ENCODE measurements at places on chromosomes 7 and 10.
A peak's percentile ranks its signal among the peaks of the same experiment; 100 is the strongest.

GRCh38 chr7:128697302-128697905, 25.3 kb downstream of the GARIN1A start:
- DNase-seq, result no peak

DNA sequence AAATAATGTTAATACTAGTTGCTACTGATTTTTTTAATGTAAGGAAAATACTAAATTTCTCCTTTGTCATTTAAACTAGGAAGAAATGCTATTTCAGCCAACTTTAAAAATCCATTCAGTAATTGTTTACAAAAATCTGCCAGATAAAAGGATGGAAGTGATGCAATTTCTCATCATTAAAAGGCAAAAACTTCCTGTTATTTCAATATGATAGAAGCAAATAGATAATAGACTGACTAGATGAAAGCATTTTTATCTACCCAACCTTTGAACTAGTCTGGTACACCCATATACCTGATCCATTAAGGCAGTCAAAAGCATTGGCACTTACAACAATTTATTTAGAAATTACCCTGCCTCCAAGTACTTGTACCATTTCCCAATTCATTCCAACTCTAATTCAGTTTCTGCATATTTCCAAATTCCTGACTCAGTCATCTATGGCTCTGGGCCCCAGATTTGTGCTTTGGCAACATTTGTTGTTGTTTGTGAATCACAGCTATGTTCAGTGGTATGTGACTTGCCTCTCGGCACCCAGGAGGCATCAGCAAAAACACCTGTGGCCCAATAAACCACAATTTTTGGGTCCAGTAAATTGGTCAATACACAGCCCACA, 482.6 kb upstream of the SEMA3A start:
- DNase-seq, result no peak

GRCh38 chr10:70664702-70665195, 7.6 kb upstream of the ADAMTS14 start:
- DNase-seq, result peak; percentile 63

GRCh38 chr10:111004016-111004415, 72.8 kb upstream of the ADRA2A start:
- DNase-seq, result no peak

DNA sequence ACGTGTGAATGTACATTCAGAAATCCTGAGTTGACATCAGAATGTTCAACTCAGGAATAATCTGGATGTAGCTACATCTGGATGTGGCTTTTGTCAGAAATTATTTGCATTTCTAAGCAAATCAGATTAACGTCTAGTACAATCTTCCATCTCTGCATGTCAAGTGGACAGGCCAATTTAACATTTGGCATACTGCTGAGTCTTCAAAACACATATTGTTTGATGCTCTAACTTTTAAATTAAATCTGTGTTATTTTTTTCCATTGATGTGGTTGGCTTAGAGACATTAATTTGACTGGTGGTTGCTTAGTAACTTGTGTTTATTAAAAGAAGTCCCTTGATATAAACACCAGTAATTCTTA, 3.4 kb downstream of the STAMBPL1 start:
- no peak for DNase-seq

DNA sequence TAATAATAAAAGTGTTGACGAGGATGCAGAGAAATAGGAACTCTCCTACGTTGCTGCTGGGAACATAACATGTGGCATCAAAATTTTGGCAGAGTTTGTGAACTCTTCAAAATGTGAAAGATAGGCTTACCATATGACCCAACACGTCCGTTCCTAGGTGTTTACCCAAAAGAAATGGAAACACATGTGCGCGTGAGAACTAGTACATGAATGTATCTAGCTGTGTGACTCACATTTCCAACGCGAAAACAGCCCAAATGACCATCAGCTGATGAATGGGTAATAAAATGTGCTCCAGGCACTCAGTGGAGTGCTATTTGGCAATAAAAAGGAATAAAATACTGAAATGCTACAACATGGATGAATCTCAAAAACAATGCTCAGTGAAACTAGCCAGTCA, 10.4 kb upstream of the ELFN1 start:
- DNase-seq, result no peak

DNA sequence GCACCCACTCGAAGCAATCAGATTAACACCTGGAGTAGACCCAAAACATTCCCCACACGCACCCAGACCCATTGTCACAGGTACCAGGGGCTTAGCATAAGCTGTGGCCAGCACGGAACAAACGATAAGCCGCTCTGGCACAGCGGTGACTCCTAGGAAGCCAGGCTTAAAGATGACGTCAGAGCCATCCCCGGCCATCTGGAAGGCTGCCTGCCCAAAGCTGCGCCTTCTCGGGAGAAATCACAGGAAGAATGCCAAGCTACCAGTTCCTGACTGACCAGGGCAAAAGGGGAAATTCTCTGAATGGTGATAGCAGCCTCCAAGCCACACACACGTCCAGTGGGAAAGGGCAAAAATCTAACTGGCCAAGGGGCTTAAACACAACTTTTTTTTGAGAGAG, 13.0 kb upstream of the WIPI2 start:
- DNase-seq, result no peak

DNA sequence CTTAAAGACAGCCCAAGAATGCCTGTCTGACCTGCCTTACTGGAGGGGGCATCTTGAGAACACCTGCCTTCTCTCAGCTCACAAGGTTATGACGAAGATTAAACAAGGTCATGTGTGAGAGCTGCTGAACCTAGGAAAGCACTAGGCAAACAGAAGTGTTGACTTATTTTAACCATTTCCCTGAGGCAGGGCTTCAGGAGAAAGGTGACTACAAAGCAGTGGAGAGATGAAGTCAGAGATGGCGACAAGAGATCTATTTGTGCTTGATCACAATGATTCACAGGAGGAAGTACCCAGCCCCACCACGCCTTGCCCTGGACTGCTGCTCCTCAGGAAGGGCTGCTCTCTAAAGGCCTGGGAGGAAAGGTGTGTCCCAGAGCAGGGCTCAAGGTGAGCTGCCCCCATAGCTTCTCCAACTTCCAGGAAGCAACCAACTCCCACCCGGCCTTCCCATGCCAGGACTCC, 27.8 kb downstream of the STN1 start:
- DNase-seq, result peak; percentile 8

DNA sequence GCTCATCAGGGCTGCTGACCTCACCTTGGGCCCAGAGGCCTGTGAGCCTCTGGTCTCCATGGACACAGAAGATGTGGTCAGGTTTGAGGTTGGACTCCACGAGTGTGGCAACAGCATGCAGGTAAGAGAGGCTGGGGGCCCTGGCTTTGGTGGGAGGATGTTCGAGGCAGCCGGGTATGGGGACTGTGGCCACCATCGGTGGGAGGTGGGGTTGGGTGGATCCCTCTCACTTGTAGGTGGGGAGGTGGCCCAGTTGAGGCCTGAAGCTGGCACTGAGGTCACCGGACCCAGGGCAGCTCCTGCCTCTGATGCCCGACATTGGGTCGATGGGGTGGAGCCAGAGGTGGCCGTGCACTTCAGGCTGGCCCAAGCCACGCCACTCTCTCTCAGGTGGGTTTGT, 406 bp downstream of the ZP3 start:
- DNase-seq, result no peak
